CD4-positive, alpha-beta T cell treated with Interferon alpha-2 for 1 hour (primary cell): ENCODE measurements at places on chromosomes 6 and 20.

DNA sequence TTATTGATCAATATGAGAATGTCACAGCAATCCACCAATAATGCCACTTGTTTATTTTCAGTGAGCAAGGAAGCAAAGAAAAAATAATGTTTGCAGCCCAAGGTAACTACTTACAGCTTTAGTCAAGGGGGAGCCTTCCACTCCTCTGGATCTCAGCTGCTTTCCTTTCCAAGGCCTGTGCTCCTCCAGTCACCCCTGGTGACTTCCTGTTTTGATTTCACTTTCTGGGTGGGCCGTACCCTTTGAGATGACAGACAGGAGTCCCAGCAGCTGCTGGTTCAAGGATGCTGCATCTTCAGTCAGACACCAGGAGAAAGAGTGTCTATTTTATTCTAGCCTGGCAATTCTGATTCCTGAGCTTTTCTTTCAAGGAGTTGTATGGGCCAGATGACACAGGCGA, 5.6 kb upstream of the VNN2 start:
- DNase-seq = peak; percentile 50

GRCh38 chr6:129661536-129662405, 48.2 kb downstream of the ARHGAP18 start:
- no peak for DNase-seq

DNA sequence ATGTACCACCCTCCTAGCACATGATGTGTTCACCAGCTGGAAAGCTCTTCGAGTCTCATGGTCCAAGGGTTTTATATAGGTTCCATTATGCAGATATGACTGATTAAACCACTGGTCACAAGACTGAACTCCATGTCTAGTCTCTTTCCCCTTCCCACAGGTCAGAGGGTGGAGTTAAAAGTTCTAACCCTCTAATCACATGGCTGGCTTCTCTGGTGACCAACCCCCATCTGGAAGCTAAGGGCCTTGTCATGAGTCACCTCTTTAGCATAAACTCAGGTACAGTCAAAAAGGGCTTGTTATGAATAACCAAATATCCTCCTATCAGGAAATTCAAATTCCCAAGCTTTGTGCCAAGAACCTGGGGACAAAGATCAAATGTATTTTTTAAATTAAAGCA, 52.0 kb upstream of the KLHL31 start:
- DNase-seq = no peak

GRCh38 chr6:38796006-38796405, 80.9 kb downstream of the DNAH8 start:
- DNase-seq = no peak

- no peak for DNase-seq
Measured at GRCh38 chr20:1629321-1629720, 9.5 kb upstream of the SIRPB1 start.

DNA sequence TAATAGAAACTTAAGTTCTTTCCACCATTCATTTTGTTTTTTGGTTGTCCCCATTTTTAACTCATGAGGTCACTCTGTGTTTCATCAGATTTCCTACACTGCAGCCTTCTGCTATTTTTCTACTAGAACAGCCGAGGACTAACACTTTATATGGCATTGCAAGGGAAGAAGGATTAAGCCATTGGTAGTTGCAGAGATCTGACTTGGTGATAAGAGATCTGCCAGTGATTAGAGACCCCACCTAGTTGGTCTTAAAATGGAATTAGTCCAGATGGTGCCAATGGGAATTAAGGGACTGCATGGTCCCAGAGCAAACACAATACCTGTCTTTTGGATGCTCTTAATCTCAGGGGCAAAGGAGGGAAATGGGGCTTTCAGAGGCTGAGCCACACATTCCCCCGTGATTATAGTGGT, 125.5 kb upstream of the TMEM170B start:
- no peak for DNase-seq

GRCh38 chr6:130967502-130968445, 95.3 kb downstream of the EPB41L2 start:
- no peak for DNase-seq

- DNase-seq = no peak
Measured at GRCh38 chr6:46251583-46252339, 81.0 kb upstream of the ENPP5 start.

GRCh38 chr6:13729891-13730290, 18.3 kb upstream of the RANBP9 start:
- no peak for DNase-seq

GRCh38 chr6:43630980-43631619, 2.0 kb upstream of the GTPBP2 start:
- no peak for DNase-seq

DNA sequence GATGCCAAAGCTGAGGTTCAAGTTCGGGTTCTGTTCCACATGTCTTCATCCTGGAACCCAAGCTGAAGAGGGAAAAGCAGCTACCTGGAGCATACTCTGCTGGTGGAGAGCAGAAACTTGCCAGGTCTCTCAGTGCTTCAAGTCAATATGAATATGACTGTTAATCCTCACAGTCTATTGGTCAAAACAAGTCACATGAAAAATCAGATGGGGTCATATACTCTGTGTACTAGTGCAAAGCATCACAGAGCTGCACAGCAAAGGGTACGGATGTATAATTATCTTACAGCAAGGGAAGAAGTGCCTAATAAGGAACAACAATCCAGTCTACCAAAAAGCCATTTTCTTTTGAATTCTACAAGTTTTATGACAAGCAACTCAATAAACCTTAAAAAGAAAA, 11.6 kb downstream of the NCOA7 start:
- DNase-seq = no peak

DNA sequence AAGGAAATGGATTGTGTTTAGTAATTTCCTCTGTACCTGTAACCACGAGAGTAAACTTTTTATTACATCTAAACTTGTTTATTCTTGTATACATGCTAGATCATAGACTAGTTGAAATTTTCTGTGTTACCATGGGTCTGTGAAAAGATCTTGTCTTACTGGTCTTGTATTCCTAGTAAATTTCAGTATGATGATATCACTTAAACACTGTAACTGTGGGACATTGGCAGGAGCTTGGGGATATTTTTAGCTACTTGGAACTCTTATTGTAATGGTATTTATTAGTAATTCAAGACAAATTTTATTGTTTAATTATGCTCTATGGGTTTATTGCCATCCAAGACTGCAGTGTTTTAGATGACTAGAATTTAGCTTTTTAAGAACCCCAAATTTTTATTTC, 25.9 kb upstream of the TULP4 start:
- DNase-seq = no peak

DNA sequence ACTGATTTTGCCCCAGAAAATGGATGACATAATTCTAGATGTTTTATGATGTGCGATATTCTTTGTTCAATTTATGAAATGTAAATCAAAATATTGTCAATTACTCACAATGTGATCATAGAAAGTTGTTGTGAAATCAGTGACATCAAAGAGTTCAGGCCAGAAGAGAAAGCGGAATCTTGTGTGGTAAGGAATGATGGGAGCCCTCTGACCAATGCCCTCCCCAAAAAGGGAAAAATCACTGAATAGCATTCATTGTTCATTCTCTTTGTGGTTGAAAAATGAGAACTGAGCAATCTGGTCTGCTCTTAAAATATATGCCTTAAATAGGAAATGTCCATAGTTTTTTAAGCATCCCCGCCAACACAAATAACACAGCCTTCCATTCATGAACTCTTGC, 247.1 kb upstream of the GRIK2 start:
- DNase-seq = no peak
